Suppressor macrophage (primary cell): ENCODE measurements at places on chromosomes 12 and 14.
A peak's percentile ranks its signal among the peaks of the same experiment; 100 is the strongest.

GRCh38 chr14:95548328-95548929, 13.6 kb downstream of the GLRX5 start:
- no peak for DNase-seq

GRCh38 chr12:82089369-82090121, 268.6 kb downstream of the CCDC59 start:
- DNase-seq = no peak

DNA sequence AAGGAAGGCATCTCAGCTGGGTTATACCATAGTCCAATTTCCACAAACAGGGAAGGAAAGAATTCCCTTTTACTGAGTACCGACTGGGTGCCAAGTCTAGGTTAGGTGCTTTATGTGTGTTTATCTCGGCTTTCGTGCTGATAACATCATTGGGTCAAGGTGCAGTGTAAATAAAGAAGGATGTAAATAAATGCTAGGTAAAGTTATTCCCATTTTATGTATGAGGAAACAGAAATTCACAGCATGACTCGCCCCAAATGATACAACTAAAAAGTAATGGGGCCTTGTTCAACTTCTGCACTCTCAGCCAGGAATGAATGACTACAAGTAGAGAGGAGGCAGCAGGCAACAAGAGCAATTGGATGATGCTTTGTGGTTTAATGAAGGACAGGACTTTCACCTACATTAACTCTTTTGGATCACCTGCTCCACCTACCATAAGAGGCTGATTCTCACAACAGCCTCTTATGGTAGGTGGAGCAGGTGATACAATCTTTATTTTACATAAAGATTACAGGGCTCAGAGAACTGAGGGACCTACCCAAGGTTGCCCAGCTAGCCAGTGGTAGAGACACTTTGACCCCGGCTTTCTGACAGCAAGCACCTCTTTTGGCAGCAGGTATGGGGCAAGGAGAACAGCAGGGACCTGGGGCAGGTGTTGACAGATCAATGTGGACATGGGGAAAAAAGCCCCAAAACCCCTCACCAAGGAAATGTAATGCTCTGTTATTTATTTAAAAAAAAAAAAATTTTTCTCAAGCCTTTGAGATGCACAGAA, 213.4 kb upstream of the NUDT4 start:
- DNase-seq = no peak

GRCh38 chr14:61518403-61518802, 176.9 kb upstream of the HIF1A start:
- DNase-seq = no peak

- no peak for DNase-seq
These were observed 4.1 kb upstream of the CRIP1 start for GRCh38 chr14:105482486-105483110.

GRCh38 chr14:42123526-42123925, 516.9 kb downstream of the LRFN5 start:
- no peak for DNase-seq

DNA sequence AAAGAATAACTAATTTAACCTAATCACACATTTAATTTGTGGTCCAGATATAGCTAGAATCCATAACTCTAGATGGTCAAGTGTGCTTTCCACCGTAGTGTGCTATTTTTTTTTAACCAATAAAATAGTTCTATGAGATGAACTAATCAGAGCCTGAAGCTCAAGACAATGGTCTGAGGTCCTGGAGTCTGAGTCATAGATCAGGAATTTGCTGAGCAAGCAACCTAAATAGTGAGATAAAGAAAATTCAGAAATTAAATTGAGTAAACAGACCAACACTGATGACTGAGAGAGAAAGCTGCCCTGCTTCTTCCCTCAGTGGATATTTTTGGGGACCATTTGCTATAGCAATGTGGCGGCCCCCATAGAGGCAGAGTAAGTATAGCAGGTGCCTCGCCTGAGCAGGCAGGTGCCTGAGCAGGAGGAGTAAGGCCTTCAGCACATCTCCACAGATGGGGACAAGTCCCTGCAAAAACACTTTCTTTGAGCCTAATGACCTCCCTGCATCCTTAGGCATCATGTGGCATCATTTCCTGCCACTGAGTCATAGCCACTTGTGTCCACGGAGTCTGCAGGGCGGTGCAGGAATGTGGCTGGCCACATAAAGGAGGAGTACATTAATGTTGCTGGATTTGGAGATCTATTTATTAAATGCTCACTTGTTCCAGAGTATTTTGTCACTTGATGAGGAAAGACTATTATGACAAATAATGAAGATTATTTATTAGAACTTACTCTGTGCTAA, 13.9 kb upstream of the CLEC4E start:
- no peak for DNase-seq

DNA sequence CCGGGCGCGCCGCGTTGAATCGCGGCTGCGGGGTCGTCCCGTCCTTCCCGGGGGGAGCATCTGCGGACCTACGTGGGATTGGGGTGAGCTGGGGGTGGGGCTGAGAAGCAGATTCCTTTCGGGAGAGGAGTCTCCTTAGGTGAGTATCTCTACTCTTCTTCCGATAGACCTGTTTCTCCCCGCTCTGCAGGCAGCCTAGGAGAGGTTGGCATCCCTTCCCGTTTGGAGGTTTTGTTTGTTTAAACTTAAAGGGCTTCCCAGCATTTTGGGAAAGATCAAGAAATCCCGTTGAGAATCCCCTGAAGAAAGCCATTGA, 411 bp downstream of the TTLL5 start:
- DNase-seq = no peak

GRCh38 chr12:121812320-121812871, 8.6 kb downstream of the SETD1B start:
- peak; percentile 86 for DNase-seq

DNA sequence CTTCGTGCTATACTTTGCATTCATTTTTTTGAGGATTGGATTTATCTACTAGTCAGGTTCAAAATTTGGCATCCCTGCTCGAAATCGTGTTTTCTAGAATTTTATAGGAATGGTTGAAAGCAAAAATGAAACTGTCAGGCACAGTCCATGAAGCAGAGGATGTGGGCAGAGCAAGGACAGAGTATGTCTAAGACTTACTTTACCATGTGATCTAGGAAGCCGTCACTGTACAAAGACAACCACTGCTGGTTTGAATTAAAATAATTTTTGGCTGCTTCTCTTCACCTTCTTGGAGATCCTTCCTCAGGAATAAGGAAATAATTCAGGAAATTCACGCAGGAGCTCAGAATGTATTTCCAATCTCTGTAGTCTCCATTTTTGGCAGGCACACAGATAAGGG, 31.6 kb upstream of the SGPP1 start:
- DNase-seq = peak; percentile 66

DNA sequence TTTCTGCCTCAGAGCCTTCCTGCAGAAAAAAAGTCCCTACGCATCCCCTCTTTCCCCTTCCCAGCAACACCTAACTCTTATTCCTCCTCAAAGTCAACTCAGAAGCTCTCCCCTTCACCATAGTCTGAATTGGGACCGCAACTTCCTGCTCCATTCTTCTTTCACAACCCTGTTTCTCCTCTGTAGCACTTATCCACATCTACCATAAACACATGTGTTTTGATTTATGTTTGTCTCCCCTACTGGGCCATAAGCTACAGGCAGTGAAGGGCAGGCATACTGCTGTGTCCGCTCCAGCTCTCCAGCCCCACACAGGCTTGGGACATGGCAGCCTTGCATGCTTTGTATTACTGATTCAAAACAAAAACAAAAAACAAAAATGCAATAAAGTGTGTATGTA, 5.9 kb downstream of the SDR9C7 start:
- no peak for DNase-seq

DNA sequence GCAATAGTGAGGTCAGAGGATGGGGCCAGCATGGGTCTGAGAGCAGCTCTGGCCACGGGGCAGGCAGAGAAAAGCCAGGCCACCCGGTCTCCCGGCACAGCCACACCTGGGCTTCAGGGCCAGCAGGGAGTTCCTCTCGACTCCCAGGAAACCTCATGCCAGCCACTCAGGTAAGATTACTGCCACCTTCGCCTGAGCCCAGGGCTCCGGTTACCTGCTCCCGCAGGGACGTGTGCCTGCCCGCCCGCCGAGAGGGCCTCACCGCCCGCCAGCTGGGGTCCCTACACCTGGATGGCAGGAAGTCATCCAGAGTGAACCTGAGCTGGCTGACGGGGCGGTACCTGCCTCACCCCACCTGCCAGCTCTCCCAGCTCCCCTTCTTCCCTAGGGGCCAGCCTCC, 7.3 kb downstream of the JAG2 start:
- no peak for DNase-seq
